Uterus (tissue), 4 donors: ENCODE measurements at places on chromosomes 3 and 15.

DNA sequence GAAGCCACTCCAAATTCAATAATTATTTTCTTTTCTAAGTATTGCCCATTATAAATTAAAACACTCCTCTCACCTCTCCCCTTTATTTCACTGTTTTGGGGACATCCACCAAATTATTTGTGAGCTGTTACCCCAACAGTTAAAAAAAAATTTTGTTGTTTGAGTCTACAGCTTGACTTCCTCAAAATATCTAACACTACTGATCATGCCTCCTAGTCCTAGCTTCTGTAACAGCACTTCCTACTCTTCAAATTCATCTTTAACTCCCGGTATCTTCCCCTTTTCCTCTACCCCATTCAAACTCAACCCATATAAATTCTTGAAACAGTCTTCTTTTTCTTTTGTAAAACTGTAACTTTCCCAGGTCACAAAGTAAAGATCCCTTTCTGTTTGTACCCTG is 15.9 kb downstream of the PARL start:
- no peak for DNase-seq

DNA sequence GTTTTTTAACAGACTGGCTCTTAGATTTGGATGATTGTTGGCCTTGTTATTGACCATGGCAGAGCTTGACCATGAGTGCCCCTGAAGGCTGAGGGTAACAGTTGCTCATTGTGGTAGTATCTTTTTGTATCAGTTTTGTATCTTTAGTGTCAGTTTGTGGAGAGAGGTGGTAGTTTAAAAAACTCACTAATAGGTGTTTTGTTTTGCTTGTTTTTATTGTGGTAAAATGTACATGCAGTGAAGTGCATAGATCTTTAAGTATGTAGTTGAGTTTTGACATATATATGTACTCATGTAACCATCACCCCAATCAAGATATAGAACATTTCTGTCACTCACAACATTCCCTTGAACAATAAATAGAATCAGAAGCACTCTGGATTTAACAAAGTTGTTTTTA is 9.8 kb downstream of the GMPS start:
- no peak for DNase-seq

DNA sequence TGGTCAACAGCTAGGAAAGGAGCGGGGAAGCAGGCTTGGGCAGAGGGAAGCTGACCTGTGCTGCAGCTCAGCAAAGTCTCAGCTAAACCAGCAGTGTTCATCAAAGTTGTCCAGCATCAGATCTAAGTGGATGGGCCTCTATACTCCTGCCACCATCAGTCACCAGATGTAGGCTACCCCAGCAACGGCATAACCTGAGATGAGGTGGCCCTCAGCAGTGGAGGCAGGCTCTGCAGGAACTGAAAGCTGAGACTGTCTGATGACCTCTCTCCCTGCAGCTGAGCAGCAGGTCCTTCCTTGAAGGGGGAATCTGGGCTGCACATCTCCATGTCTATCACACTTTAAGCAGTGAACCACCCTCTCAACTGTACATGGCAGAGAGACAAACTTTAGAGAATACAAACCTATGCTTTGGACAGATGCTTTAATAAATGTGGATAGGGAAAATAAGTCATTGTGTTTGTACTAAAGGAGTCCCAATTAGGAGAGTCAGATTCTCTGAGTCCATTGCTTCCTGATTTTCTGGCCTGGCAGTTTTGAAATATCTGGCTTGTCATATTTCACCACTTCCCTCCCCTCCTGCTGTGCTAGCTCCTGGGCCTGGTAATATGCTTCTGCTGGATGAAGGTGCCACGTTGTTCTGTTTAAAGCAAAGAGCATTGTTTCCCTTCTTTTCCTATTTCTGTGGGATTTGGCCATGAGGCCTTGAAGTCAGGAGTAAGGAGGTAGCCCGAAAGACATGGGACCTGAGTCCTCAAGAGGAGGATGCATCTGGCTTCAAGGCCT is 11.1 kb upstream of the PSTPIP1 start:
- DNase-seq = no peak

GRCh38 chr3:64278625-64279024 is 53.4 kb upstream of the PRICKLE2 start:
- no peak for DNase-seq

DNA sequence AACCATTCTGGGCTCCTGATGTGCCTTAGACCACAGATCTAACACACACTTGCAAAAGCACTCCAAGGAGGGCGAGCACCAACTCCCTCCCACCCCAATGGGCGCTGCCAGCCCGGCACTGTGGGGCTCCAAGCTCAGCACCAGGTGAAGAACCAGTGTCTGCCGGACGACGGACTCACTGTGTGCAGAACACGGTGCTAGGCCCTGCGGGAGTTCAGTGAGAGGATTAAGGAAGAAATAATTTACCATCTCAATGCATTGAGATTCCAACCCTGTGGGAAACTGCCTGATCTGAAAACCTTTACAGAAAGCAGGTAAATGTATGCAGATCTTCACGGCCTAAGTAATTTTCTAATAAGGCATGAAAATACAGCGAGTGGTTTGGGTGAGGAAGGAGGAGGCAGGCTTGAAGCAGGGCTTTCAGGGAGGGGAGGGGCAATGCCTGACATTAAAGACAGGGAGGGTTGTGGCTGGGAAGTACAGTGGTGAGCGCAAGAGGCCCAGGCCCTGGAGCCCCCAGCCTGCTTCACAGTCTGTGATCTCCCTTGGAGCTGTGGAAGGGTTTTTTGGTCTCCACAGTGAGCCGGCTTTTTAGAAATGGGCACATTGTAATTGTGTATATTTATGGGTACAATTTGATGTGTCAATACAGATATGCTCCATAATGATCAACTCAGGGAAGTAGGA is 35.6 kb upstream of the CHRNB4 start:
- DNase-seq = no peak
